Fibroblast of skin of right quadriceps (primary cell): ENCODE measurements at places on chromosomes 11 and 22.

DNA sequence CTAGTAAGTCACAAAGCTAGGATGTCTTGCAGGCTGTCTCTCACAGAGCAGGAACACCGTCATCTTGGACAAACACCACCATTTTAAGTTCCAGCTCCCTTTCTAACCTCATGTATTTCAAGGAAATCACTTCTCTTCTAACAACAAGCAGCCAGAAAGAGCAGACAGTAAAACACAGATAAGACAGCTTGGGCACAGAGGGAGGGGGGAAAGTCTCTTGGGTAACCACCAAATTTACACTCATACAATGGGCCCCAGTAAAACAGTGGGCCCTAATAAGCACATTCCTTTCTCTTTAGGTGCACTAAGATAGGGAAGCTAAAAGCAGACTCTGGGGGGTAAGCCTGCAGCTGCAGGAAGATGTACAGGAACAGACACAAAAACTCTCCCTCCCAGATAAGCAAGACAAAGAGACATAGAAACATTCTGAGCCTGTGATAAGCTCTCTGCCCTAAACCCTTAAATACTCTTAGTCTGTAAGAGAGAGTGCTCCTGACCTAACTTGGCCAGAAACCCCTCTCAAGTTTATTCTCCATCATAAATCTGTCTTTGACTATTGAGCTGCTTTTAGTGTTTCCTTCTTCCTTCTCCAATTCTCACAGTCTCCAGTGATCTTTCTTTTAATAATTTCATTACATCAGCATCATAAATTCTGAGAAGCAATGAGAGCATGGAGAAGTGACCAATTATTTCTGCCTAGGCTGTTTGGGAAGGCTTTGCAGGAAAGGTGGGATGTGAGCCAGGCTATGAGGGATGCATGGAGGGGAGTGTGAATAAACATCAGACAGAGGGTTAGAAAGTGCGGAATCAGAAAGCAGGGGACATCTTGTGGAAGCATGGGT lies 7.4 kb downstream of the OR10D3 start:
- no peak for DNase-seq

DNA sequence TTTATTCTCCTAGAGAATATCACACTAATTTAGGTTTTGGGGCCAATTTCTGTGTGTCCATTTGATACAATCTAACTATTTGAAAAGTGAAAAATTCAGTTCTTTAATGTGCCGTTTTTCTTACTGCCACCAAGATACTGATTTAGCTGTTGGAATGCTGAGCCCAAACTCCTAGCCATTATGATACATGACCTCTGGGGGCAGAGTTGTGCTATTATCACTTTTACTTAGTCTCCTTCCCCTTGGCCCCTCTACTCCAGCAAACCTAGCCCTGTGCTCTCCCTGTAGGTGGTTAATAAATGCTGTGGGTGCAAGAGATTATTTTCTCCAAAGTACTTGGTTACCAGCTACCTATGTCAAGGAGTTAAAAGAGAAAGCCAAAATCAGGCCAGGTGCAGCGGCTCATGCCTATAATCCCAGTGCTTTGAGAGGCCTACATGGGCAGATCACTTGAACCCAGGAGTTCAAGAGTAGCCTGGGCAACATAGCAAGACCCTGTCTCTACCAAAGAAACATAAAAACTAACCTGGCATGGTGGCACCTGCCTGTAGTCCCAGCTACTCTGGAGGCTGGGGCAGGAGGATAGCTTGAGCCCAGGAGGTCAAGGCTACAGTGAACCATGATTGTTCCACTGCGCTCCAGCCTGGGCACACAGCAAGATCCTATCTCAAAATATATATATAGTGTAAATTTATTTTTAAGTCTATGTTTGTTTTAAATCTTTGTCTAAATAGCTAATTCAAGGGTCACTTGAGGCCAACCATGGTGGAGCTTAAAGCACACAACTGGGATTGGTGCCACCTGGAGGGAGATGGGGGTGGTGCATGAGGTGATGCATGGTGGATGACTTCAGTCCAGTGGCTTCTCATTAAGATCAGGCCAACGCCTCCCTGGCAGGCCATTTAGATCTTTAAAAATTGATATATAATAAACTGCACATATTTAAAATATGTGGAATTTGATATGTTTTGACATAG lies 193.2 kb upstream of the PLET1 start:
- DNase-seq, result no peak

DNA sequence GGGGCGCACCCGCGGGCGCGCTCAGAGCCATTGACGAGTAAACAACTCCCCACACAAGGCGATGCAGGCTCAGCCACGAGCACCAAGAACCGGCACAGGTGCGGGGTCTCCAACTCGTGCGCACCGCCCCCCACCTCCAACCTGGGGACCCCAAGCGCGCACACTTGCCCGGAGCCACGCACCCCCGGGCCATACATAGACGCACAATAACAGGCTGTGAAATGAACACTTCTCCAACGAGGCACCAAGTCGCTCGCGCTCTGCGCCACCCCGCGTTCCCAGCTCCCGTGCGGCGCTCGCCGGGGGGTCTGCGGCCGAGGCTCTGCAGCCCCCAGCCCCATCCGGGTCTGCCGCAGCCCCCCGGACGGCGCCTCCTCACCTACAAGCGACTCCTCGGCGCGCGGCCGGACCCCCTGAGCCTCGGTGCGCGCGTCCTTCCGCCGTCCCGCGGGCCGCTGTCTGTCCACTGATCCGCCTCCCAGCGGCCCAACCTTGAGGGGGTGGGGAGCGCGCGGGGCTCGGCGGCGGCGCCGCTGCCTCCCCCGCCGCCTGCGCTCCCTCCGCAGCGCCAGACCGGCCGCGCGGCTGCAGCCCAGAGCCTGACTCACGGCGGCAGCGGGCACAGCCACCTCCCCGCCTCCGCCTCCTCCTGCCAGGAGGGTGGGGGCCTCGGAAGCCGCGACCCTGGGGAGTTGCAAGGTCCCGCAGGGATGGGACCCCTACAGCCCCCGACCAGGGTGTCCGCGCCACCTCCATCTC lies 1.6 kb downstream of the IFITM10 start:
- peak; percentile 20 for DNase-seq

- no peak for DNase-seq
Measured at GRCh38 chr11:113159988-113160807, 154.2 kb upstream of the TTC12 start.

GRCh38 chr11:37946155-37946766 lies 1348.2 kb upstream of the RAG2 start:
- DNase-seq, result peak; percentile 33

- no peak for DNase-seq
Measured at GRCh38 chr11:10019906-10020682, 273.9 kb downstream of the SBF2 start.

GRCh38 chr11:47518212-47518964 lies 34.5 kb downstream of the CELF1 start:
- no peak for DNase-seq

DNA sequence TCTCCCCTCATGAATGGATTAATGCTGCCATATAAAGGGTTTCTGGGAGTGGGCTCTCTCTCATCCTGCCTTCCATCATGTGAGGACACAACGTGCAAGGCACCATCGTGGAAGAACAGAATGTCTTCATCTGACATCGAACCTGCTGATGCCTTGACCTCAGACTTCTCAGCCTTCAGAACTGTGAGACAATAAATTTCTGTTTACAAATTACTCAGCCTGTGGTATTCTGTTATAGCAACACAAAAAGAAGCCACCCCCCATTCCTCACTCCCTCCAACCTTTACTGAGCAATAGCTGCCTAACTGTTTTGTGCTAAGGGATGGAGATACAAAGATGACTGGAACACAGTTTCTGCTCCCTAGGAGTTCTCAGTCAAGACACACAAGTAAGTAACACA lies 106.1 kb upstream of the PLET1 start:
- no peak for DNase-seq
